Aorta (tissue), 5 donors: ENCODE measurements at places on chromosomes 4 and X.
A peak's percentile ranks its signal among the peaks of the same experiment; 100 is the strongest.

- DNase-seq = no peak
Observed at GRCh38 chr4:53173576-53173975, 192.3 kb downstream of the SCFD2 start.

DNA sequence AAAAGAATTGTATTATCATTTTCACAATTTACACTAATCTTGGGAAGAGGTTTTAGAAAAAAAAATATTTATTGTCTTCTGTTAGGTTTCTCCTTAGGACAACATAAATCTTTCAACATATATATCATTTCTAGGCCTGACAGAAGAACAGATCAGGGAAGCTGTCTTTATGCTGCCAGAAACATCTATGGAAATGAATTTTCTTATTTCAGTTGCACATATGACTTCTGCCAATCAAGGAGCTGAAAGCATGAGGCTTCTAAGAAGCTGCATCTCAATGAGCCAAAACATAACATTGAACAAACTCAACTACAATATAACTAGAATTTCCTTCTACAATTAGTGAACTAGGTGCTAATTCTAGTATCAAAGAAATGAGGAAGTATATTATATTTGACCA lies 258.4 kb downstream of the MAPK10 start:
- DNase-seq = no peak

GRCh38 chr4:61918987-61919386 lies 718.9 kb downstream of the ADGRL3 start:
- no peak for DNase-seq

- DNase-seq = no peak
Observed at GRCh38 chr4:144259285-144259684, 118.8 kb upstream of the GYPA start.

DNA sequence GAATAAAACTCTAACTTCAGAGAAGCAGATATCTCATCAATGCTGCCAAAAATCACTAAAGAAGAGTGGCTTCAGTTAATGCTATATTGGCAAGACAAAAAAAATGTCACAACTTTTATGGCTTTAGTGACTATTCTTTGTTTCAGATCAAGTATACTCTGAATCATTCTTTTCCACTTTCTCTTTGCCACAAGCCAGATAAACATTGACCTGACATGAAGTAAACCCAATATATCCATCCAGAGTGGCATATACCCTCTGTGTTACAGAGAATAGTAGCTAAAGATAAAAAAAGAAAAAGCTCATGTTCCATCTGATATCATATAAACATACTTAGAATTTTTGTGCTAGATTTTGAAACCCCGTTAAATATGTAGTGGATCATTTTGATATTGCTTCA lies 206.7 kb upstream of the CNKSR2 start:
- DNase-seq = no peak

- DNase-seq = no peak
Observed at GRCh38 chr4:151434183-151434860, 25.3 kb downstream of the FHIP1A start.

- no peak for DNase-seq
Observed at GRCh38 chr4:140315019-140315418, 58.4 kb upstream of the SCOC start.

DNA sequence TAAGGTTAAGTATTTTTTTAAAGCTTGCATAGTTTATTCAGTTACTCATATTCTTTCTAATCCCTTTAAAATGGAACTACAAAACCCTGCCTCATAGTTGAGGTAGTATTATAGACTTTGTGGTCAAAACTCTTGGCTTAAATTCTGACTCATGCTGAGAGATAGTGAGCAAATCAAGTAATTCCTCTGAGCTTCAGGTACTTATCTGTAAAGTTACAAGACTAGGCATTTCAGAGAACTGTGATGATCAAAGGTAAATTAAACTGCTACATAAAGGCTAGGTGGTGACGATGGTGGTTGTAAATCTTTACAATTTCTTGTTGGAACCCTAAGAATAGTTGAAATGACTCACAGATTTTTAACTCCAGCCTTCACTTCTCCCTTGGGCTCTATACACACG lies 3.2 kb upstream of the CLOCK start:
- DNase-seq = no peak

DNA sequence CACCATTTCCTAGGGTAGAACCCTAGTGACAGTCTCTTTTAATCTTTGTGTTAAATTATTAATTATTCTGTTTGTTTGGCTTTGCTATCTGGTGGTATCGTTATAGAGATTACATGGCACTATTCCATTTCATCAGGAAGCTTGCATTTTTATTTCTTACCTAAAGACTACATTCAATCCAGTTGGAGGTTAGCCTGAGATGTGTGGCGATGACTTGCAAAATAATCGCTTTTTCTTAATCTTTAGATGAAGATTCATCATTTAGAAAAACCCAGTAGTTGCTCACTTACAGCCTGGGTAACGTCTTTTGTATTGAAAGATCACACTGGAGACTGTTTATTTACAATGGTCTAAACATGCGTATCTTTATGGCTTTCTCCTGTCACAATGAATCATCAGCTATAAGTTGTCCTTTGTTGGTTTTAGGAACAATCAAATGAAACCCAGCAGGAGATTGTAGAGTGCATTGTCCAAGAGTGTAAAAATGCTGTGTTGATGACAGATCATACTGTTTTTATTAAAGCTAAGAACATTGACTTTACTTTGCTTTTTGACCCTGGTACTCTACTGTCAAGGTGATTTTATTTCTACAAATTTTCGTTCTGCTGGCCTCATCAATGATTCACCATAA lies 281.7 kb upstream of the PITX2 start:
- no peak for DNase-seq

- DNase-seq = no peak
Observed at GRCh38 chrX:152958047-152958446, 35.9 kb downstream of the PNMA5 start.

DNA sequence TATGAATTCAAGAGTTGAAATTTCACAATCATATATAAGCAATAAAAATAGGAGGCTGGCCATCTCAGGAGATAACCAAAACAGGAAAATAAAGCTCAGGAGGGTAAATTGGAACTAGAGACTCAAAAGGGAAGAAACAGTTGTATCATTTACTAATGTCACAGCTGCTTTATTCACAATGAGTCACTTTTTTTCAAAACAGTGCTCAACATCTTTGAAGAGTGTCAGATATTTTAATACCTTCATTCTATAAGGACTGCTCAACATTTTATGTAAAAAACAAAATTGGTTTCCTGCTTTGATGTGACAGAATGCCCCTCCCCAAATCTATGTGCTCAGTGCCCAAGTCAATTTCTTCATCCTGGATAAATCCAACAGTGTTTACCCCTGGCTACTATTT lies 97.7 kb downstream of the DDX60 start:
- no peak for DNase-seq

GRCh38 chrX:30570505-30570904 lies 7.1 kb downstream of the TASL start:
- no peak for DNase-seq

DNA sequence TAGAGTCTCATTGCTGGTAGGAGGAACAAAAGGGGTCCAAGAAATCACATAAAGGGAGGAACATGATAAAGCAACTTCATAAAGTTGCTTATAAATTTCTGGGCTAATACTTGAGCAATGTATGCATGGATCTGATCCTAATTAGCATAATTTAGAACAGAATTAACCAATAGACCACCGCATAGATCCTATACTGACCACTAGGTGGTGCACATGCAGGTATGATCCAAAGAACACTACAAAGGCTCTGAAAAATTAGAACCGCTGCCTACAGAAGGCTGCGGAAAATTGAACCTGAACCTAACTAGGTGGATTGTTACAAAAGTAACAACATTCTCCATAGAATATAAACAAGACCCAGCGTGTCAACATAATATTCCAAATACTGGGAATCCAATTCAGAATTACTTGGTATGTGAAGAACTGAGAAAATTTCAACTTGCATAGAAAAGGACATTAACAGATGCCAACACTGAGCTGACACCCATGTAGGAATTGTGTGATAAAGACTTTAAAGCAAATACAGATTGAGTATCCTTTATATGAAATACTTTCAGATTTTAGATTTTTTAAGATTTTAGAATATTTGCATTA lies 23.3 kb downstream of the BRCC3 start:
- no peak for DNase-seq

GRCh38 chr4:156193106-156193505 lies 239.4 kb upstream of the CTSO start:
- DNase-seq = no peak

DNA sequence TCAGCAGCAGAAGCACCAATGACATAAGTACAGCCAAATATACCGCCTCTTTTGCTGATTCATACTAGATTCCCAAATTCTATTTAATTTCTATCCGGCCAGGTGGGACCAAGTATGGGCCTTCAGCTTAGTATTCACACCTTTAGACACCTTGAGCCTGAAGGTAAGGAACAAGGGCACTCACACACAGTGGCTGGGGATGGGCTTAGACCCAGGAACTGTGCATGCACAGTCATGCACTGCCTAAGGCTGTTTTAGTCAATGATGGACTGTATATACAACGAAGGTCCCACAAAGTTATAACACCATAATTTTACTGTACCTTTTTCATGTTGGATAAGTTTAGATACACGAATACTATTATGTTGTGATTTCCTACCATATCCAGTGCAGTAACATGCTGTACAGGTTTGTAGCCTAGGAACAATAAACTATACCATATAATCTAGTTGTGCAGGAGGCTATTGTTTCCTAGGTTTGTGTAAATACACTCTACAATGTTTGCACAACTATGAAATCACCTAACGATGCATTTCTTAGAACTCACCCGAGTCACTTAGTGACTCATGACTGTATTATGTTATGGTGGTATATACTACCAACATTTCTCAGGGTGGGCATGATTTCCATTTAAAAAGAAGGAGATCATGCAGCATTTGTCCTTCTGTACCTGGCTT lies 9.7 kb upstream of the CLNK start:
- DNase-seq = no peak

DNA sequence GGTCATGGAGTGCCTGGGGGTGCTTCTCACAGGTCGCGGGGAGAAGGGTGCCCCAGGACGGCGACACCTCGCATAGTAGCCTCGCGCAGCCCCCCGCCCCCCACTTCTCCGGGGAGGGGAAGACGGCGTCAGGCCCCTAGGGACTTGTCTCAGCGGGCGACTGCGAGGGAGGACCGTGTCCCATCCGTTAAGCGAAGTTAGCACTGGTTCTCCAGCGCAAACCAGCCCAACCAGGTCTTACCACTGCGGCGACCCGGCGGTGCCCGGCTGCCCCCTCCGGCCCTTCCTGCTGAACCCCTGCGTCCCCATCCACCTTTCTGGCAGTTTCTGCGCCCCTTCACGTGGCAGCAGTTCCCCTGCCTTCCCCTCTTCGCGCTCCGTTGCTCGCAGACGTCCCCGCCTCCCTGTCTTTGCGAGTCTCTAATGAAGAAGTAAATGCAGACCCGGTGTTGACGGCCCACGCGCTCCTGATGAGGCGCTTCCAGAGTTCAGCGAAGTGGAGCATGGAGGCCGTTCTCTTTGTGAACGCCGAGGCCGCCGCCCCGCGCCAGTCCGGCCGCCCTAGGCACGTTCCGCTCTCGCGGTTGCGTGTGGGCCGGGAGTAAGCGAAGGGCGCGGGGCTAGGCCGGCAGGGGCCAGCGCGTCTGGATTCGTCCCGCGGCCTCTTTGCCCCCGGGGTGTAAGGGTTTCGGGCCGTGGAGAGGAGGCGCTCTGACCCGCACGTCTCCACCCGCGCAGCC lies 3.0 kb downstream of the SLIT2 start:
- DNase-seq = peak; percentile 57

GRCh38 chr4:54912155-54912554 lies 213.2 kb downstream of the KDR start:
- DNase-seq = no peak

DNA sequence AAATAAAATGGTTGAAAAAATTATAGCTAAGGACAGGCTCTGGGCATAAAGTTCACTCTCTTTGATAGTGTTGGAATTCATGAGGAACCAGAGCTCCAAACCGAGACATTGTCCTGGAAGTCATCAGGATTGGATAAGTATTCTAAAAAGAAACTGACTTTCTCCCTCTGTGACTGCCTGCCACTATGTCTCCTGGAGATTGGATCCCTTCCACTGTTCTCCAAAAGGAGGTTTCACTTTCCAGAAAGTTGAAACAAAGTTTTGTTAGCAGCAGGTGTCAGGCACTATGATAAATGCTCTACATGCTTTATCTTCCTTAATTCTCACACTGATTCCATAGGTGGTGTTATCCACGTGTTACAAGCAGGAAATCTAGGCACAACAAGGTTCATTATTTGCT lies 16.8 kb downstream of the BANK1 start:
- no peak for DNase-seq

- no peak for DNase-seq
Observed at GRCh38 chrX:137062915-137063617, 29.3 kb upstream of the GPR101 start.

GRCh38 chr4:8191136-8191747 lies 7.8 kb upstream of the SH3TC1 start:
- DNase-seq = peak; percentile 93

DNA sequence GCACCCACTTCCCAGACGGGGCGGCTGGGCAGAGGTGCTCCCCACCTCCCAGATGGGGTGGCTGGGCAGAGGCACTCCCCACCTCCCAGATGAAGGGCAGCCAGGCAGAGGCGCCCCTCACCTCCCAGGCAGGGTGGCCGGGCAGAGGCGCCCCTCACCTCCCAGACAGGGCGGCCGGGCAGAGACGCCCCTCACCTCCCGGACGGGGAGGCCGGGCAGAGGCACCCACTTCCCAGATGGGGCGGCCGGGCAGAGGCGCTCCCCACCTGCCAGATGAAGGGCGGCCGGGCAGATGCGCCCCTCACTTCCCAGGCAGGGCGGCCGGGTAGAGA lies 61.2 kb downstream of the UPRT start:
- peak; percentile 70 for DNase-seq

DNA sequence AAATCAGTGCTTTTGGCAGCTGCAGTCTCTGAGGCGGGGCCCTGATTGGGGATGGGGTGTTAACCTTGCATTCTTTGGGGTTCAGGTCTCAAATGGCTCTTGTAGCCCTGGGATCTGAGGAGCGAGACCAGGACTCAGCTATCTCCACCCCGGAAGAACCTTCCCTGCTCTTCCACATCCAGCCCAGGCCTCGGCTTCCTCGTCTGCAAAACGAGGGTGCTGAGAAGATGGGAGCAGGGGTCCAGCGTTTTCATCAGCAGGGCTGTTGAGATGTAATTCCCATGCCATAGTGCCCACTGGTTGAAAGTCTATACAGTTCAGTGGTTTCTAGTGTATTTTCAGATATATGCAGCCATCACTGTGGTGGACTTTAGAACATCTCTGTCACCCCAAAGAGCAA lies 34.6 kb upstream of the WFS1 start:
- DNase-seq = no peak

- DNase-seq = no peak
Observed at GRCh38 chr4:95165926-95166524, 382.7 kb downstream of the UNC5C start.

- peak; percentile 77 for DNase-seq
Observed at GRCh38 chrX:133413218-133413925, 1.9 kb downstream of the GPC4 start.

DNA sequence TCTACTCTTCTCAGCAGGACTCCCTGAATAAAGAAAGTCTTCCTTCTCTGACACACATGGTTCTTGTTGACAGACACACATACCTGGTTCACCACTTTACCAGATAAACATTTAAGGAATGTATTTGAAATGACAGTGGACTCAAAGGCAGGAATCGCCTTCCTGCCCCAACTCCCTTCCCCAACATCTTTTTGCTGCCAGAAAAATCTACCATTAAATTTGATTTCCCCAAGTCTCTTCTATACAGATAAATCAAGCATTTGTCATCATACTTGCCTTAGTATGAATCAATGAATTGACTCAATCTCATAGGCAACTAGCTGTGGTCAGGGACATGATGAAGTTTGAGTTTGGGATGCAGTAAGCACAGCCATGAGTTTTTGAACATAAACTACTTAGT lies 23.3 kb upstream of the ANXA5 start:
- DNase-seq = no peak

- DNase-seq = no peak
Observed at GRCh38 chr4:166822386-166822785, 411.9 kb downstream of the SPOCK3 start.
